HCT116 (cell line): ENCODE measurements at places on chromosomes 7 and 10. TPM values are rescaled to one million over a fixed set of nuclear protein-coding genes. Genes with fewer than 3 reads are reported as not detected.

DNA sequence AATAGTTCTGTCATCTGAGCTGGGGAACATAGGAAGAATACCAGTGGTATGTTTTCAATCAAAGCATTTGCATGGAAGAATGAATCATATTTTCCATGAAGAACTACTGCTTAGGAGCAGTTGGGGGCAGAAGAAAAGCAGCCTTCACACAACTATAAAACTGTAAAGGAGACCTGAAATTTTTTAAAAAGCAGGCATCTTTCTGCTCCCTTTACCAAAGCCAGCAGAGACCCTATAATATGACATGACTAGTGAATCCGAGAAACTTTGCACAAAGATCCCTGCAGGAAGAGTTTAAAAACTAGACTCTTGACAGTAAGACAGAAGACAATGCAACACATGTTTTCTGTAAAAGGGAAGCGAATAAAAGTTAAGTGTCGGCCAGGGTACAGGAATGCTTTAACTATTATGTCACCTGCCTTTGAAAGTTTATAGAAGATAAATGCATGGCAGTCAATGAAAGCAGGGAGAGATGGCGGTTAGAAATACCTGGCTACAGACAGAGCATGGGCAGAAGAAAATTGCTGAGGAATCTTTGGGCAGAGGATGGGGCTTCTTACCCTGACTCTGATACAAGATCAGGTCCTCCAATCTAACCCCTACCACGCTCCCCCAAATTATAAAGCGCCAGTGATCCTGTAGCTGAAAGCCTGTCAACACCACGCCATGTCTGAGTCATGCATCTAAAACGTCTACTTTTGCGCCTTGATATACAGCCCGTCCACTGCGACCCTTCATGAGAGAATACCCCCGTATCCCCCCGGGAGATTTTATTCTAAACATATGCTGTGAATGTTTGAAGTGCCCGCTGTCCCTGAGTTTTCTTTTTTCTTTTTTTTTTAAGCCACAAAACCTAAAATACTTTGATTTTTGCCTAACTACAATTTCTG lies 93.1 kb downstream of the GLI3 start:
- no peak overlapping the region for H3K4me3 ChIP-seq
- no peaks in the 10 kb centered on the region for H3K4me1 ChIP-seq
- no peaks in the 10 kb centered on the region for H3K36me3 ChIP-seq

DNA sequence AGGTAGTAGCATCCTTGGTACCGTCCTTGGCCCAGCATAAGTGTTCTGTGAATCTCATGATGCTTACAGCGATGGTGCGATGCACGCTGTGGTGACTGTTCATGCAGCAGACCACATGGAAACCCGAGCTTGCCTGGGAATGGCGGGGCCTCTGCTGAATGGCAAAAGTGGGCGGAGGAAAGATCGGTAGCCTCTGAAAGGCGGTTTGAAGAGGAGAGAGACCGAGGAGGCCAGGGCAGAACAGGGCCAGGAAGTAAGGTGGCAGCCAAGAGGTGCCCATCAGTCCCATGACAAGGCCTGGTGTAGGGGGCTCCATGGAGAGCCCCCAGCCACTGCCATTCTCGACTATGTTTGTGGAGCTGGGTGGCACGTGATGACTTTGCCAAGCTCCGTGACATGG lies 33.2 kb upstream of the CNPY1 start:
- 0 out of 2 replicates have a peak, but pooled peaks cover 5% of the 10 kb centered on the region for H3K4me1 ChIP-seq
- H3K27ac ChIP-seq = no peak overlapping the region
- H3K4me3 ChIP-seq = no peak overlapping the region
- no peak for DNase-seq
- no peaks in the 10 kb centered on the region for H3K36me3 ChIP-seq
- peaks cover 8% of the 10 kb centered on the region; the same call in 1 of the 2 replicates for H3K27me3 ChIP-seq

GRCh38 chr10:15361131-15361530 lies 10.0 kb downstream of the FAM171A1 start:
- DNase-seq = no peak
- H3K27me3 ChIP-seq = no peaks in the 10 kb centered on the region
- no peaks in the 10 kb centered on the region for H3K36me3 ChIP-seq
- H3K4me3 ChIP-seq = no peak overlapping the region
- H3K4me1 ChIP-seq = peaks cover 24% of the 10 kb centered on the region

DNA sequence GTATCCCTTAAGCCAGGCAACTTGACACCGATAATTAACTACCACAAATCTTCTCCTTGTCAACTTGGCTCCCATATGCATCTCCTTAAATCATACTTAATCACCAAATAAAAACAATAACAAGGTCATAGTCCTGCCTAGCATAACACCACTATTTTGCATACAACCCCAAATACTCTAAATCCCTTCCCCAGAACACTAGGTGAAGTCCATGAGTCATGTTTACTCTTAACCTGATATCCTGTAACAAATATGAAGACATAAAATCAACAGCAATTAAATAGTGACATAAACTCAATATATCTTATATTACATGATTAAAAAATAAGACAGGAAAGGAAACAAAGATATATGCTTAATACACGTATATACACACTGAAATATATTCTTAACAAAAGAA lies 362.0 kb downstream of the ETV1 start:
- H3K27ac ChIP-seq = no peak overlapping the region
- no peaks in the 10 kb centered on the region for H3K36me3 ChIP-seq
- H3K4me3 ChIP-seq = no peak overlapping the region
- H3K27me3 ChIP-seq = no peaks in the 10 kb centered on the region
- peaks cover 6% of the 10 kb centered on the region; the same call in 1 of the 2 replicates for H3K4me1 ChIP-seq

DNA sequence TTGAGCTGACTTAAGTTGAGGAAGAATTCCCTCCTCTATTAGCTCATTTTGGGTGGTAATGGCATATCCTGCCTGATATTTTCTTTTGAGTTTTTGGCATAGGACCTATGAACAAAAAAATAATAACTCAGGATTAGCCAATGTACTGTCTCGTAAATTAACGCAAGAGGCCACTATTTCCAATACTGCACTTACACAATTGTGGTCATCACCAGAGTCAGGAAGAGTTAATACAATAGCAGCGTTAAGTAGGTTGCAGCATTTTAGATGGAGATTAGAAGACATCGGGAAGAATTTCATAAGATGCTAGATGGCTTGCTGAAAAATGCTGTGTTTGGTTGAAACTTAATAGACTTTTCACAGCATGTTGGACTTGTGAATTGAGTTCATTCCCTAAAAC lies 36.4 kb downstream of the ANTXRL start:
- no peak overlapping the region for H3K4me3 ChIP-seq
- H3K27me3 ChIP-seq = no peaks in the 10 kb centered on the region
- no peaks in the 10 kb centered on the region for H3K36me3 ChIP-seq
- H3K27ac ChIP-seq = no peak overlapping the region

DNA sequence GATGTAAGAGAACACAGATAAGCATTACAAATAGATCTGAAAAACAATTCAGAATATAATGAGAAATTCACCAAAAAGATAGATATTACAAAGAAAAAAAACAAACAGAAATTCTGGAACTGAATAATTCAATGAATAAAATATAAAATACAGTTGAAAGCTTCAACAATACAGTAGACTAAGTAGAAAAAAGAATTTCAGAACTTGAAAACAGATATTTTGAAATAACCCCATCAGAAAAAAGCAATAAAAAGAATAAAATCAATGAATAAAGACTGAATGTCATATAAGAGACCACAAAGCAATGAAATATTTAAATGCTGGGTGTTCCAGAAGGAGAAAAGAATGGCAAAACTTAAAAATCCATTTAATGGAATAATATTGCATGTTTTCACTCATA lies 611.4 kb upstream of the GHITM start:
- H3K4me1 ChIP-seq = no peaks in the 10 kb centered on the region
- no peak overlapping the region for H3K4me3 ChIP-seq
- no peaks in the 10 kb centered on the region for H3K27me3 ChIP-seq
- no peak for DNase-seq
- no peaks in the 10 kb centered on the region for H3K36me3 ChIP-seq
- H3K27ac ChIP-seq = no peak overlapping the region

GRCh38 chr7:155489862-155490696 lies 32.1 kb downstream of the EN2 start:
- H3K27me3 ChIP-seq = 0 out of 2 replicates have a peak, but pooled peaks cover 8% of the 10 kb centered on the region
- H3K36me3 ChIP-seq = no peaks in the 10 kb centered on the region
- no peak for DNase-seq
- H3K4me3 ChIP-seq = no peak overlapping the region

DNA sequence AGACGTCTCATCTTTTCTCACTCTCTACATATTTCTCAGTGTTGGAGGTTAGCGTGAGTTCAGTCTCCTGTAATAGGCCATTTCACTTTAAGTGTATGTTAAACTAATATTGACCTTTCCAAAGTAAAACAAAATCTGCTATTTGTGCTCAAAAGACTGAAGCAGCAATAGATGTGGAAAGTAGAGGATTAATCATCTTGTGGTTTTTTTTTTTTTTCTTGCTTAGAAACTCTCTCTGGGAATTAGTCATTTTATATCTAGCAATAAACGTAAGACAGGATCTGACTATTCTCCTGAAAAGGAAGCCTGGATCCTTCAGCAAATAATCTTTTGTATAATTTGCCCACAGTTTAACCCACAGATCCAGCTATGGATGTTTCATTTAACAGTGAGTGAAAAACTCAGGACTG lies 81.7 kb downstream of the NRP1 start:
- no peak overlapping the region for H3K4me3 ChIP-seq
- H3K4me1 ChIP-seq = no peaks in the 10 kb centered on the region
- H3K36me3 ChIP-seq = no peaks in the 10 kb centered on the region

GRCh38 chr7:100022621-100023020 lies 7.2 kb downstream of the ZKSCAN1 start:
- no peaks in the 10 kb centered on the region for H3K27me3 ChIP-seq
- H3K27ac ChIP-seq = no peak overlapping the region
- H3K4me3 ChIP-seq = no peak overlapping the region
- peaks cover 39% of the 10 kb centered on the region for H3K36me3 ChIP-seq
- no peak for DNase-seq
- no peaks in the 10 kb centered on the region for H3K4me1 ChIP-seq

DNA sequence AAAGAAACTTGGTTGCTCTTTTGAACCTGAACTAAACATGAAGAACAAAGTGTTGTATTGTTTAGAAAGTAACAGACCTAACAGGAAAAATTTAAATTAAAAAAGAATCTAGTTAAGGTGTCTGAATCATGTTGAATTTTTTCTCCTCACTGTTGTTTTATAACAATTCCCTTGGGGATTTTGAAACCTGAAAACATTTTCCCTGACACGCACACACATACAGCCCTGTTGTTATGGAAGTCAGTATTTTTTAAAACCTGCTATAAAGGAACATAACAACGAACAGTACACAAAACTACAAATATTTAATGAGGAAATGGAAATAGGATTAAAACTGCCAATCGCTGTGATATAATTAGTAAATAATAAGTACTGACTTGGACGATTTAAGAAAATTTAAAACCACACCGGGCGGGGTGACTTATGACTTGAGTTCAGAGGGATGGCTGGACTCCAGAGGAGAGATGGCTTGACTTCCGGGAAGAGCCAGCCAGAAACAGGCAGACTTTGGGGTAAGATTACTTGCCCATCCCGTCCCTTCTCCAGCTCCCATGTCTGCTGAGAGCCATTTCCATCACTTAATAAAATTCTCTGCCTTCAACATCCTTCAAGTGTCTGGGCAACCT lies 16.2 kb upstream of the SPOCK2 start:
- H3K4me1 ChIP-seq = peaks cover 19% of the 10 kb centered on the region
- no peak overlapping the region for H3K4me3 ChIP-seq
- no peak overlapping the region for H3K27ac ChIP-seq
- H3K36me3 ChIP-seq = no peaks in the 10 kb centered on the region; the same call in 1 of the 2 replicates
- no peak for DNase-seq
- no peaks in the 10 kb centered on the region for H3K27me3 ChIP-seq

DNA sequence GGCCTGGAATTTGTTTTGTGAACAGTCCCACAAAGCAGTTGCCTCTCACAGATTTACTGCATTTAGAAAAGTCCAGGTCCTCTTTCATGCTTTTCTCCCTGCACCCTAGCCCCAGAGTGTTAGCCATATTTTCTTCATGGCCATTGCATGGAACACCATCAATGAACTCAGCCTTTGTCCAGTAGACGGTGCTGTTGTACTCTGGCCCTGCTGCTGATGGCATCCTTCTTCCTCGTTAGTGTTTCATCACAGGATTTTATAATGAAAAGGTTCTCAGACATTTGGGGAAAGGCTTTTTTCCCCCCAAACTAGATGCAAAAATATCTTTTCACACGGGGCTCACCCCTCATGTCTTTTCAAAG lies 93.0 kb upstream of the SLC25A13 start:
- H3K36me3 ChIP-seq = no peaks in the 10 kb centered on the region
- H3K27ac ChIP-seq = no peak overlapping the region
- no peak overlapping the region for H3K4me3 ChIP-seq
- DNase-seq = peak; percentile 13

- H3K4me1 ChIP-seq = peaks cover 50% of the 10 kb centered on the region
- H3K36me3 ChIP-seq = no peaks in the 10 kb centered on the region
- no peak overlapping the region for H3K4me3 ChIP-seq
- no peaks in the 10 kb centered on the region for H3K27me3 ChIP-seq
- no peak overlapping the region for H3K27ac ChIP-seq
Observed at GRCh38 chr10:22679608-22680007, 34.8 kb downstream of the PIP4K2A start.

DNA sequence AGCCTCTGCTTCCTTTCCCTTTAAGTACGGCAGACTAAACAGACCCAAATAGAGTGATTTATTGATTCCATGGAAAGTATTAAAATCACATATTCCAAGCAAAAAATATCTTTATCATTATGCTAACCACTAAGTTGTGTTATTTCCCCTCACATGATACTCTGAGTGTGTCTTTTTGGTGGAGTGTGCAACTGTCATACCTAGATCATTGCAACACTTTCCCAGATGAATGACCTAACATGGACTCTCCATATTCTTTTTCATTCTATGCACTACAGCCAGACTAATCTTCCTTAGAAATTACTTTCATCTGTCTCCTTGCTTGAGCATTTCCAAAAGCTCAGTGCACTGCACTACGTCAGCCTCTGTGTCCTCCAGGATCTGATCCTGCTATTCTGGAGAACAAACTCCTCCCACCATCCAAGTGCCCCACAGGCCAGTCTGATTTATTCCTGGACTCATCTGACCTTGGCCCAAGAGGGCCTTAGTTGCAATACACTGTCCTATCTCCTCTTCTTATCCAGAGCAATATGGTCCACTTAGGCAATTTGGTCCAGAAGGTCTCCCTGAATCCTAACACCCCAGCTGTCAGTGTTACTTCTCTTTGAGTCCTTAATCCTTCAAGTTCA lies 263.3 kb upstream of the KLF6 start:
- no peaks in the 10 kb centered on the region for H3K27me3 ChIP-seq
- H3K4me1 ChIP-seq = no peaks in the 10 kb centered on the region
- no peak overlapping the region for H3K27ac ChIP-seq
- H3K4me3 ChIP-seq = no peak overlapping the region
- no peak for DNase-seq
- H3K36me3 ChIP-seq = no peaks in the 10 kb centered on the region

GRCh38 chr7:131431289-131431688 lies 103.6 kb downstream of the MKLN1 start:
- no peak for DNase-seq
- H3K4me3 ChIP-seq = no peak overlapping the region
- no peak overlapping the region for H3K27ac ChIP-seq
- no peaks in the 10 kb centered on the region for H3K27me3 ChIP-seq

GRCh38 chr7:99120501-99120900 lies 23.4 kb downstream of the SMURF1 start:
- DNase-seq = no peak
- H3K27me3 ChIP-seq = no peaks in the 10 kb centered on the region
- H3K4me3 ChIP-seq = no peak overlapping the region
- peaks cover 20% of the 10 kb centered on the region; the same call in 1 of the 2 replicates for H3K4me1 ChIP-seq

- H3K4me3 ChIP-seq = no peak overlapping the region
- no peaks in the 10 kb centered on the region for H3K36me3 ChIP-seq
- no peaks in the 10 kb centered on the region for H3K4me1 ChIP-seq
- DNase-seq = no peak
- no peak overlapping the region for H3K27ac ChIP-seq
Observed at GRCh38 chr7:14690075-14690474, 212.5 kb downstream of the DGKB start.

The HYAL4 gene
- not detected for total RNA-seq

The IL6 gene
- not detected for total RNA-seq

The PLEKHA1 gene
- 30.6 TPM for total RNA-seq

The SPDYE2 gene
- total RNA-seq = not detected

The IGFBP3 gene
- 4.1 TPM for total RNA-seq

The SLC18A3 gene
- total RNA-seq = not detected
